ENCODE measurements at places on chromosomes 7 and 10.
A peak's percentile ranks its signal among the peaks of the same experiment; 100 is the strongest.

GRCh38 chr10:99849536-99849935 lies 67.1 kb downstream of the ABCC2 start:
- DNase-seq, result no peak

- DNase-seq, result no peak
These were observed 4.4 kb upstream of the TECPR1 start for GRCh38 chr7:98256431-98256830.

DNA sequence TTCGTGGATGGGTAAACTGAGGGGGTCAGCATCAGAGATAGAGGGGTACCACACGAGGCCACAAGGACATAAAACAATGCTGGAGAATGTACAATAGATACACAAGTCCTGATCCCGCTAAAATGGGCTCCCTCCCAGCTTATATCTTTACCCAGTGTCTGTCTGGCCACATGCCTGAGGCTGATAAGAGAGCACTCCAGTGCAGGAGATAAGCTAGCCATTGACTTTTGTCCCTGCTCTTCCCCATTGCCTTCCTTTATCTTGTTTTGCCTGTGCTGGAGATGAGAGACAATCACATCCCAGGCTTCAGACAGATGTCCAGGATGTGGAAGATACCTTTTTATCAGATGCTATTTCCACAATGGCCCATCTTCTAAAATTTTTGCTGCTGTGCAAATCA lies 6.0 kb downstream of the GAD2 start:
- DNase-seq, result no peak

DNA sequence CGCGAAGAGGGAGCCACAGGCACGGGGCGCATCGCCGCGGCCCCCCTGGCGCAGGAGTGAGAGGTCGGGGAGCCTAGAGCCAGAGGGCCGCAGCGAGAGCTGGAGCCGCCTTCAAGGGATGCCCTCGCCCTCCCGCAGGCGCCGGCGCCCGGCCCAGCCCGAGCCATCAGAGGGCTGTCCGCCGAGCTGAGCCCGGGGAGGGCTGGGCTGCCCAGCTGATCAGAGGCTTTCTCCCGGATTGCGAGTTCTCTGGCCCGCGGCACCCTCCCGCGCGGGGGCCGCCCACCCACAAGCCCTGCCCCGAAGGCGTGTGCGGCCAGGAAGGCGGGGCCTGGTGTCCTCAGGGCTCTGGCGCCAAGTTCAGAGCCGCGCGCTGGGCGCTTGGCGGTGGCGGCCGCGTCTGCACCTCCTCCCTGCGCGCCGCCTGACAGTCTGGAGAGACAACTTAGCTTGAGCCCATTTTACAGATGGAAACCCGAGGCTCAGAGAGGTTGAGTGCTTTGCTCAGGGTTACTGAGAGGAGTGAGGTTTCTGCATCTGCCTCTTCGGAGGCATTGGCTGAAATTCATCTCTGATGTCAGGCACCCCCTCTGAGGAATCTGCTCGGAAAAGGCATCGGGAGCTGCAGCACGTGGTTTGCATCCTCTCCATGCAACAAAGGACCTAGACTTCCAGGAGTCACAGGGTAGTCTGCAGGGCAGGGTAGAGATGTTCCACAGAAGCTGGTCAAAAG lies 3.8 kb upstream of the ANTXRL start:
- DNase-seq, result peak; percentile 55

DNA sequence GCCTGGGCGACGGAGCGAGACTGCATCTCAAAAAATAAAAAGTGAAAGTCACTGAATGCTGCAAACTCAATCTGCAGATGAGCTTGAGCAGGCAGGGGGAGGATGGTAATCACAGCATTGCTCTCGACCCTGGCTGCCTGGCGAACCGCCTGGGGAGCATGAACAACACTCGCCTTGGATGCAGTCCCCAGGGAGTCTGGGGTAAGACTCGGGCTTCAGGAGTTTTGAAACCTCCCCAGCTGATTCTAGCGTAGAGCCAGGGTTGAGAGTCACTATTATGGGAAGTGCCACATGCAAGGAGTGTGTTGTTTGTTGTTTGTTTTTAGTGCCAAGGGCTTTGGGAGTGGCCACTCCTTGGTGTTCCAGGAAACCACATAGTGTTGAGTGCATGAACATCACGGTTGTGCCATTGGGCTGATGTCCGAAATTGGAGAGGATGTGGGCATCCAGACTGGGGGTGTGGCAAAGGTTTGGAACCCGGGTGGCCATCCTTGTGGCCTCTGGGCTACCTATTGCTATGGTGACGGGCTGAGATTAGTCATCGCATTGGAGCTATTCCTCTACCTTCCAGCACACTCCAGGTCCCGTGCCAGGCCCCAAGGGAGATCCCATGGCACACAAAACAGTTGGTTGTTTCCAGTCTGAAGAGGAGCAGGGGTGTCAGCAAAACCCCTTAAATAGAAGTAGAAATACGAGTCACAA lies 92.6 kb downstream of the RGS10 start:
- no peak for DNase-seq

- DNase-seq, result no peak
These were observed 82.7 kb upstream of the ADAM12 start for GRCh38 chr10:126470991-126471390.

- no peak for DNase-seq
These were observed 736.6 kb downstream of the AUTS2 start for GRCh38 chr7:70334871-70335270.

DNA sequence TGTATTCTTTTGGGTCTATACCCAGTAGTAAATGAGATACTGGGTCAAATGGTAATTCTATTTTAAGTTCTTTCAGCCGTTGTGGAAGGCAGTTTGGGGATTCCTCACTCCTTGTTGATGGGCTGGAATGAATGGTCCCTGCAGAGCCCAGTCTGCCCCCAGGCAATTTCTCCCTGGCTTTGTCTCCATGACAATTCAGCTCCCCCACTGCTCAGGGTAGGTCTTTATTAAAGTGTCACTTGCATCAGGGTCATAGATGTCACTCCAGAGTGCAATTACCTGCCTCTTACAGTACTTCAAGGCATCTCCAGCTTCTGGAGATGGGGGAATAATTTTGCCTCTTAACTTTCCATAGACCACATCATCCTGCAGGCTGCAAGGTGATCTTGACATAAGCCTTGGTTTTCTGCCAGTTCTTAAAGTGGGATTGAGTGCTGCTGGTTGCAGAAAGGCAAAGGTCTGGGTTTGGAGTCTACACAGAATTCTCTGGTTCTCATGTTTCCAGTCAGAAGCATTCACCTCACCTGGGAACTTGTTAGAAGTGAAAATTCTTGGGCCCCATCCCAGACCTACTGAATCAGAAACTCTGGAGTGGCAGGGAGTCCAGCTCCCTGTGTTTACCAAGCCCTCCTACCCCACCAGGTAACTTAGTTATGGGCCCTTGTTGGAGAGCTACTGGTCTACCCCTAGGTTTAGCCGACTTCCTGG lies 442.4 kb downstream of the GALNT17 start:
- no peak for DNase-seq

- DNase-seq, result no peak
These were observed 113.6 kb downstream of the LSMEM1 start for GRCh38 chr7:112594397-112594796.

- no peak for DNase-seq
These were observed 87.4 kb upstream of the PPIF start for GRCh38 chr10:79259834-79260233.

GRCh38 chr7:6049780-6050179 lies 18.6 kb downstream of the ANKRD61 start:
- DNase-seq, result no peak

GRCh38 chr10:133378251-133379096 lies 588 bp upstream of the PAOX start:
- DNase-seq, result peak; percentile 52

DNA sequence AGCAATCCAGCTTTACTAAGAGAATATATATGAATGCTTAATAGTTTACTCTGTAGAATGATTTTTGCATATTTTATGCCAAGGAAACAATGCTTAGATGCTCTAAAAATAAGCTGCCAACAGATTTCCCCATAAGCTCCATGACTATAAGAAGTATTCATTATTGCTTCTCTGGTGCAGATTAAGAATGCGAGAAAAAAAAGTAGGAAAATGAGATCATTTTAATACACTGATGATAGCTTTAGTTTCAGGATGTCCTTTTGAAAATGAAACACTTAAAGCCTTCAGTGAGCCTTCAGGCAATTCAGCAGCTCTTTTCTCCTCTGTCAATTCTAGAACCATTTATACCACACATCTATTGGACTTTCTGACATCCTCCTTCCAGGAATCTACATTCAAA lies 735.0 kb upstream of the POT1 start:
- no peak for DNase-seq

GRCh38 chr7:24824400-24824799 lies 67.1 kb upstream of the GSDME start:
- no peak for DNase-seq

DNA sequence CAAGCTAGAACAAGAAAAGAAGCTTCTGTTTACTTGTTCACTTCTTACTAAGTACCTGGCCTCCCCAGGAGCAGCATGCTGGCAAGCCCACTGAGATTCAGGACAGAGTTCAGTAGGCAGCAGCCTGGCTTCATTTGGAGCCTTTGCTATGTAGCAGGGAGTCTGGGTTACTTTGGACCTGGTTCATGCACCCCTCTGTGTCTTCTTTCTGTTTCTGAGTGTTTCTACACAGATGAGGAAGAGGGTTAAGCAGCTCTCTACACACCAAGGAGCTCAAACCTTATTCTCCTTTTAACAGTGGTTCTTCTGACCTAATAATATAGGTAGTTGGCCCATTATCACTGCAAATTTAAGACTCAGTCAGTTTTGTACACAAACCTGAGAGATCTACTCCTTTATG lies 152.9 kb downstream of the ARID5B start:
- no peak for DNase-seq

DNA sequence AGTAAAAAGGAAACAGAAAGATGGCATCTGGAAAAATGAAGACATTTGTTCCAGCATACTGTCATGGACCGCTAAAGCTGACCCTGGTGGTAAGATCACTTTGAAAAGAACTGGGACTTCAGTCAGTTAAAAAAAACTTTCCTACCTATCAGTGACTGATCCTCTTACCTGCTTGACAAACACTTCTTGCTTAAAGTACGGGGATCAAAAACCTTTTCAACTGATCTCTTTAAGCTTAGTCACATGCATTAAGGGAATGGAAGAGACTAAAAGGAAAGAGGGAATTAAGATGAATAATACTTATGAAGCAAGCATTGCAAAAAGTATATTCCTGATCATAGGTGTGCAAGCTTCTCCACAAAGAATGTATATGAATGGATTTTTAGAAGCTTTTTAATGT lies 42.1 kb downstream of the MTERF1 start:
- DNase-seq, result no peak

DNA sequence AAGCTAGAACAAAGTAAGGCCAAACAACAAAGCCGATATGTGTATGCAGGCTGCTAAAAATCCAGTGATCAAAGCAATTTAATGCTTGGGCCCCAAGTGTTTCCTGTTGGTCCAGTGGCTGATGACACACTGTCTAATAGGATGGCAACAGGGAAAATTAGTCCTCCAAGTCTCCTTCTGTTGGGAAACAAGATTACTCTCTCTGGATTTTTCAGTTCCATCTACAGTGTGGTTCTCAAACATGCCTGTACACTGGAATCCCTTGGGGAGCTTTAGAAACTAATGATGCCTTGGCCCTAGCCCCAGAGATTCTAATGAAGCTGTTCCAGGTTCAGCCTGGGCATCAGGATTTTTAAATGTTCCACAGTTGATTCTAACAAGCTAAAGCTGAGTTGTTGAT lies 198.7 kb downstream of the AHR start:
- DNase-seq, result no peak

GRCh38 chr10:114453576-114453975 lies 49.3 kb upstream of the AFAP1L2 start:
- no peak for DNase-seq

DNA sequence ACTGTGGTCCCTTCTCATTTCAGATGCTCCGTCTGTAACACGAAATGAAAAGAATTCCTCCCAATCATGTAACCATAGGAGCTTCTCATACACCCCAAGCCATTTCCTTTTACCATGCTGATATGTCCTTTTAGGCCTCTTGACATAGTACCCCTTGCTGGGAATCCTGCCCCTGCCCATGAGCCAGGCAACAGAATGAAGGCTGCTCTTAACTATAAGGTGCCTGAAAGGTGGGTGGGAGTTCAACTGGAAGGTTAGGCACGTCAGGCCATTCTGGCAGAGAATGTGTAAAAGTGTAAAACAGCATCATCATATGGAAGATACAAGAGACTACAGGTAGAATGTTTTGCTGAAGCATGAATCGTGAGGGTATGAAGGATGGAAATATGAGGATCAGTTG lies 22.5 kb downstream of the IL2RA start:
- DNase-seq, result no peak

DNA sequence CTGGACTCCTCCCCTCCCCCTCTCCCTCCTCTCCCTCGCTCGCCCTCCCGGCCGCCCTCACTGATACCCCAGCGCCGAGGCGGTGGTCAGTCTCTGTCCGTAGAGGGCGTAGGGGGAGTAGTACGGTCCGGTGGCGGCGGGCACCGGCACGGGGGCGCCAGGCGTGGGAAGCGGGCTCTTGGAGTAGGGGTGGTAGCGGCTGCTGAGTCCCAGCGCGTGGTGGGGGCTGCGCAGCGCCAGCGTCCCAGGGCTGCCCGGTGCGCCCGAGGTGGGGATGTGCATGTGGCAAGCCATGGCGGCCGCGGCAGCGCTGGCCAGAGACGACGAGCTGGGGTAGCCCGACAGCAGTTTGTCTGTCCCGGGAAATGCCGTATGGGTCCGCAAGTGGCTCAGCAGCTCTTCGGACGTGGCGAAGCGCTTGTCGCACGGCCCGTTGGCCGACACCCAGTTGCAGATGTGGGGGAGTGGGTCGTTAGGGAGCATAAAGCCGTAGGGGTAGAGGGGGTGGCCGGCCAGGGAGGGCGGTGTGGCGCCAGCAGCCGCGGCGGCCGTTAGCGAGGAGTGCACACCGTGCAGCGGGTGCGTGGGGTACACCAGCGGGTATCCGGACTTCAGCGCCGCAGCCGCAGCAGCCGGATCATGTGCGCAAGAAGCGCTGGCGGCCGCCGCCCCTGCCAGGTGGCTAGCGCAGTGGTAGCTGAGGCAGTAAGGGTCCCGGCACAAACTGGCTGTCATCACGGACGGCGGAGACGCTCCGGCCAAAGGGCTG lies 2.7 kb downstream of the ZNF503 start:
- DNase-seq, result no peak

GRCh38 chr10:13563481-13564445 lies 23.0 kb upstream of the PRPF18 start:
- DNase-seq, result no peak

DNA sequence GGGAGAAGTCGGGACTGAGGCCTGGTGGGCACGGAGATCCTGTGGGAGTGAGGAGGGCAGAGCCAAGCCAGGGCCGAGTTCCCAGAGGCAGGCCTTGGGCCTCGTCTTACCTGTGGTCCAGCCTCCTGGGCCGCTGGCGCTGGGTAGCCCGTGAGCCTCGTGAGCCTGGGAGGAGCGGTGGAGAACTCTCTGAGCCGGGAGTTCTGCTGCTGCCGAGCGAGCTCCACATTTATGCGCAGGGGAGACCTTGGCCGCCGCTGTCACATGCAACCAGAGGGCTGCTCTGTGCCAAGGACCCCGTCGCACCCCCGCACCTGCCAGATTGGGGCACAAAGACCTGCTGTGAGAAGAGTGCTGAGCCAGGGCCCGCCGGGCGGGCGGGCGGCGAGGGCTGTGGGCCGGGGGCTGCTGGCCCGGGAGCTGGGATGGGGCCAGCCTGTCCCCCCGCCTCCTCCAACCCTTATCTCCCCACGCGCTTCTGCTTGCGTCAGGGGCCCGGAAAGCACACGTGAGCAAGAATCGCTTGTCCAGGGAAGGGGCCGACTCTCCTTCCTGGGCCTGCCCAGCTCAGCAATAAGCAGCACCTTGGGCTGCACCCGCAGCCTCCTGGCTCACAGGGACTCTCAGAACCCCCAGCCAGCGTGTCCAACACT lies 10.2 kb downstream of the VENTX start:
- DNase-seq, result no peak
